ENCODE measurements at places on chromosomes 3 and 15.

DNA sequence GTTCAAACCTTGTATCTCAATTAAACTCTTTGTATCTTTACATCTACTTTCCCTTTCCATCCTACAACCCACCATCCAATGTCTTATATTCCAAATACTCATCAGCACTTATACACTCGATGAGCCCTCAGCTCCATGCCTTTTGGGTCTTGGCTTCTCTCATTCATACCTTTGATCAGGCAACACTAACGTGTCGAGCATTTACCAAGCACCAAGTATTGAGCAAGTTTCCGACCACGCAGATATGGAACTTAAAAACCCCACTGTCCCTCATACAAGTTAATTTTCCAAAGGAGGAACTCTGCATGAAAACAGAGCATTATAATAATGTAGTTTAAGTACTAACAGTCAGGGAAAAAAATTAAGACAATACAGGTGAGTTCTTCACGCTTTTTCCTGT, 102.8 kb downstream of the IL1RAP start:
- DNase-seq, result no peak

GRCh38 chr3:191737742-191738141, 276.8 kb downstream of the PYDC2 start:
- DNase-seq, result no peak

DNA sequence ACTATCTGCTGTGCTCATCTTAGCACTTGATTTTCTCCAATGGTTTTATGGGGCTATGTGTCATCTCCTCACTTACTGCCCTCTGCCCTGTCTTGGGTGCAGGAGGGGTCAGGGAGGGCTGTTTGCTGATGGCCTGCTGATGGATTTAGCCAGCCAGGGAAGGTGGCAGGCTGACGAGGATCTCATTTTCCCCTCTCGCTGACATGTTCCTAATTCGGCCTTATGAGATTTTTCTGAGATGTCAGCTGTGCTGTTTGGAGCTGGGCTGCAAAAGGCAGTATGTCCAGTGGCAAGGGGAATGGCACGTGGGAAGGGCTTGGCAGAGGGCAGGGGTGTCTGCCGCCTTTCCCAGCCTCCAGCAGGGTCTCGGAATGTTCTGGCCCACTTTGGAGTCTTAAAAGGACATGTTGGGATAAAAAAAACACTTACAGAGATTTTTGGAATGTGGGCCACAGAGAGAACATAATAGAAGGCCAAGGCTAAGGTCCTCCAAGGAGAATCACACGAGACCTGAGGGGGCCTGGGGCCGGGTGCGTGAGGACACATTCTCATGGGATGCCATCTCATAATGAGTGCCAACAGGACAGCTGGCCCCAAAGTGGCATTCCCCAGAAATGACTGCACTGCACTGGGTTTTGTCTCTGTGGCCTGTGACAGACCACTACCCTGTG, 303.8 kb downstream of the TLE3 start:
- peak; percentile 74 for DNase-seq

GRCh38 chr3:31254483-31254882, 278.2 kb upstream of the STT3B start:
- DNase-seq, result no peak

- no peak for DNase-seq
Measured at GRCh38 chr15:93029214-93029835, 59.7 kb downstream of the RGMA start.

DNA sequence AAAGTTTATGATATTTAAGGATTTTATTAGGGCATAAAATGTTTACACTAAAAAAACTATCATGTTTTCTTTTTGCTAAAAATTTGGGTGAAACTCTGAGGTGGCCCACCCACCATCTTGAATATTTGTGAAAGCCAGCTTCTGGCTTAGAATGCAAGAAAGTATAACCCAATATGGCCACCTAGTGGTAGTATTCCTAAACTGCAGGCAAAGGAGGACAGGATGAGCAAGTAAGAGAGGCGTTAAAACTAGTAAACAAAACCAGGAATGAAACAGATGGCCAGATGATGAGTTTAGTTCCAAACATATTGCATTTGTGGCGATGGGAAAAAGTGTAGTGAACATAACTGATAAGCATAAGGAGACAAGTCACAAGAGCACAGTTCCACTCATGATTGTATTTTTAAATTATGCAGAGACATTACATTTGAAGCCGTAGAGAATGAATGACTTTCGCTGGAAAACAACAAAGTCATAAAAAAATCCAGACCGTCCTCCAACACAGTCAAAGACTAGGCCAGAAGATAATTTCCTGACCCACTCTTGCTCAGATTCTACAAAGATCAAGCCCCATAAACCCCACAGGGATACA, 103.3 kb upstream of the PRTG start:
- DNase-seq, result peak; percentile 73

- DNase-seq, result no peak
Measured at GRCh38 chr3:196335503-196335948, 2.7 kb downstream of the TM4SF19 start.

- no peak for DNase-seq
Measured at GRCh38 chr3:87798567-87798947, 260.2 kb downstream of the CGGBP1 start.

DNA sequence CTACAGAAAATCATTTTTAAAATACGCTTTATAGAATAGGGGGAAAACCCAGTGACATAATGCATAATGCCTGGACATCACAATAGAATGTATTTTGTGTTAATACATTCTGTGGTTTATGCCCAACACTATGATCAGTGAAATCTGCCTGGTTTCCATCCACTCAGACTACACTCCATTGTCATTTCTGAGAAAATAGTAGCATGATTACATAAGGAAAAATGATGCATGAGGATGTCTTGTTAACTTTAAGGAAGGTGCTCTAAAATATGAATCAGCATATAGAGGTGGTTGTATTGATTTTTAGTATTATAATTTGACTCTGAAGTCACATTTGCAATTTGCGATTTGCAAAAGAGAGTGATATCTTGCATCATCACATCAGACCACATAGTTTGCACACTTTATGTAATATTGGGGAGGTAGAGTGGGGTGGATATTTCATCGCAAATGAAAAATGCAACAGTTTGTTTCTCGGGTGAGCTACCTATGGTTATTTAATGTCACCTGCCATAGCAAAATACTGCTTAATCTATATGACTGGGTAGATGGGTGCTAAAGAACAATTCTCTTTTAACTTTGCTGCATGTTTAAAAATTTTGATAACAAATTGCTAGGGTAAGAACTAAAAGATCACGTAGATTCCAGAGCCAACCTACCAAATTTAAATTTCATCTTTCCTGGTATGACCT, 403.9 kb downstream of the IL5RA start:
- DNase-seq, result no peak

- DNase-seq, result peak; percentile 54
Measured at GRCh38 chr3:174710612-174711011, 148.5 kb upstream of the NAALADL2 start.

DNA sequence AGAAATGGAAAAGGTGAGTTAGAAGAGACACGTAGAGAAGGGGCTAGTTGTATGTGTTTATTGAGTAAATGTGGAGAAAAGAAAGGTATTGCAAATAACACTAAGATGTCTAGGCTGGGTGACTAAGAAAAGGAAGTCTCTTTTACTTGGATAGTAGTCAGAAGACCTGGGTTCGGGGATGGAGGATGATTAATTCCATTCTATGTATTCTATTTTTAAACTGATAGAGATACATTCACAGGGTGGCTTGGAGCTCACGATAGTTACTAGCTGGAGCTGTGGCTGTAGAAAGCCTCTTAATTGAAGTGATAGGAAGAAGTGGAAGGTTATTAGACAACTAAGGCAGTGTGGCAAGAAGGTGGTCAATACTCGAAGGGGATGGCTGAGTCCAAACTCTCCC, 65.9 kb upstream of the TNIK start:
- DNase-seq, result peak; percentile 53

DNA sequence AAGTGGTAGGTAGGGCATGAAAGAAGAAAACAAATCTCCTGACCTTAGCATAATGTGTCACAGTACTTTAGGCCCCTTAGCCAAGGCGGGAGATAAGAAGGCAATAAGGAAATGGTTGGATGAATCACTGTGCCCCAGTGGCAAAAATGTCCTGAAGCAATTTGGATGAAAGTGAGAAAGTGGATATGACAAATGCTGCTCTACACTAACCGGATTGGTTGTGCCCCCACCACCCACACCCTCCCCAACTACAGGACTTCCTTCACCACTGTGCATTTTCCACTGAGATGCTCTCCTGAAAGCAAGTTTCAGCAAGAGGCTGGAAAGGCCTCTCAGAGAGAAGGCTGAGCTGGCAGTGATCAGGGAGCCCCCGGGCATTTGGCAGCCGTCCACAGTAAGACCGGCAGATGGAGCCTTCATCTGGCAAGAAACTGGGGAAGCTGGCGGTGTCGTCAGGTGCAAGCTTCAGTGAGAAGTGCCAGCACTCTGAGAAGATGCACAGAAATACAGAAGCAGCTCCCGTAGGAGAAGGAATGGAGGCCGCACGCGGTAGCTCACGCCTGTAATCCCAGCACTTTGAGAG, 63.8 kb downstream of the ATP1B3 start:
- peak; percentile 86 for DNase-seq

- DNase-seq, result peak; percentile 40
Measured at GRCh38 chr15:80242132-80242769, 9.8 kb downstream of the CTXND1 start.

- DNase-seq, result peak; percentile 67
Measured at GRCh38 chr3:152444029-152444641, 175.4 kb downstream of the MBNL1 start.

DNA sequence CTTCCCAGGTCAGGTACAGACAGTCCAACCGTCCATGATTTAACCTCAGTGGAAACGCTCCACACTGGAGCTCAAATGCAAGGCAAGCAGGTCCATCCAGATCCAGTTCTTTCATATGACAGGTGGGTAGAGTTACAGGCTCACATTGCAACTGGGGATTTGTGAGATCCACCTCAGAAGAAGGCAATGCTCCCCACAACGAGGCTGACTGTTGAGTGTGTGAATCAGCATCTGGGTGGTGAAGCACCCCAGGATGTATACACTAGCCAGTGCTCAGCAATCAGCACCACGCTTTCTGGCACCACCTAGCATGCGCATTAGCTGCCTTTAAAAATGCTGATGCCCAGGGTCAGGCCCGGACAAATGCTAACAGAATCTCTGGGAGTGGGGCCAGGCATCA, 343.5 kb upstream of the ICE2 start:
- DNase-seq, result no peak

- DNase-seq, result no peak
Measured at GRCh38 chr3:3662610-3663009, 136.6 kb upstream of the LRRN1 start.

GRCh38 chr3:35404571-35404970, 234.8 kb upstream of the ARPP21 start:
- DNase-seq, result no peak

DNA sequence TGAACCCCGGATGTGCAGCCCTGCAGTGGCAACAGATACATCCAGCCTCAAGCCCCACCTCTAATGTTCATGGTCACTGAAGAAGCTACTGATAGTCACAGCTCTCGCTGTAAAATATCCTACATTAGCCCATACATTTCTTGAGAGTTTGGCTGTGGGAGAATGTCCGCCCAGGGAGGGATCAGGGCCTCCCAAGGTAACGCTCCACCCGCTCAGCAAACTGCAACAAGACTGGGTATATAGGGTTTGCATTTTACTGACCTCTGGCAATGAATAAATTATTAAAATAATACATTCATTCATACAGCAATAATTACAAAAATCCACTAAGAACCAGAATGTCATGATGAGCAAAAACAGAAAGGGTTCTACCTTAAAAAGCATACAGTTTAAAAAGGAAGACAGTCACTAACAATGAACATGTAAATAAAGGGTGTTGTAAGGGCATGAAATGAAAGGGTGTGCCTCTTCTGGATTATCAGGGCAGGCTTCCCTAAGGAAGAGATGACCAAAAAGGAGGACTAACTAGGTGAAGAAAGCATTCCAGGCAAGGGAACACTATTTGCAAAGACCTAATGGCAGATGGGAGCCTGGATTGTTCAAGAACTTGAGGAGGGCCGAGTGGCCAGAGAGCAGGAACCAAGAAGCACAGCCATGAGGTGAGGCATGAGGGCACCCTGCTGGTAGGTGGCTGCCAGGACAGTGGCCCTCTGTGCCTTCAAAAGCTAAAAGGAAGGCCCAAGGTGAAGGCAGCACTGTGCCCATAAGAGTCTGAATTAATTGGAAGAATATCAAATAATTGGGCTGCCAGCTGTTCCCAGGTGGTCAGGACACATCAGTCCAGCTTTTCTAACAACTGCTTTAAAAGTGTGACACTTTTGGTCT, 28.1 kb upstream of the CTDSPL start:
- no peak for DNase-seq

DNA sequence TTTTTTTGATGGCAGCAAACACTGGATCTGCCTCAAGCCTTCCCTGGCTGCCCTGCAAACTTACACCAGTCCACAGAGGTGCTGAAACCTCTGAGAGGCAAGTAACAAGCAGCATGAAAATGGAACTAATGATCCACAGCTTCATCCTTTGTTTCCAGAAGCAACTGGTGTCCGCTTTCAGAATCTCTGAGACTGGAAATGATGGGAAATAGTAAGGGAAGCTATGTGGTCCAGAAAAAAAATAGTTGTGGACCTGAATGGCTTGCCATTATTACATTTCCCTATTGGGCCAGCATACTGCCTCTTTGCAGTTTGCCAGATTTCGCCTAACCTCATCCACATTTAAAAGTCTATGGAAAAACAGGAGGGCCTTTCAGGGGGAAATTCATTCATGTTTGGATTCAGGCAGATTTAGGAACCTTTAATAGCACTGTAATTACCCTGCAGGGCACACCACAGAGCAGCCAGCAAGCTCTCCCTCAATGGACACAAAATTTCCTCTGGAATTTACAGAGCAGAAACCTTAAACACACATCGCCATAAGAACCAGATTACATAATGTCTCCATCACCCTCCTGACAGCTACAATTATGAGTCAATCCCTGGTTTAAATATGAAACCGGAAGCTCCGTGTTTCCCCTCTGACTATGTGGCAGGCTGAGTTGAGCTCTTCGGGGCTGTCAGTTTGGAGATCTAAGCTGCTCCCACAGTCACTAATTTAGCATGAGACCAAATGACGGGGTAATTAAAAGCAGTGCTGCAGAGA, 134.4 kb downstream of the TMCO5A start:
- DNase-seq, result peak; percentile 91

DNA sequence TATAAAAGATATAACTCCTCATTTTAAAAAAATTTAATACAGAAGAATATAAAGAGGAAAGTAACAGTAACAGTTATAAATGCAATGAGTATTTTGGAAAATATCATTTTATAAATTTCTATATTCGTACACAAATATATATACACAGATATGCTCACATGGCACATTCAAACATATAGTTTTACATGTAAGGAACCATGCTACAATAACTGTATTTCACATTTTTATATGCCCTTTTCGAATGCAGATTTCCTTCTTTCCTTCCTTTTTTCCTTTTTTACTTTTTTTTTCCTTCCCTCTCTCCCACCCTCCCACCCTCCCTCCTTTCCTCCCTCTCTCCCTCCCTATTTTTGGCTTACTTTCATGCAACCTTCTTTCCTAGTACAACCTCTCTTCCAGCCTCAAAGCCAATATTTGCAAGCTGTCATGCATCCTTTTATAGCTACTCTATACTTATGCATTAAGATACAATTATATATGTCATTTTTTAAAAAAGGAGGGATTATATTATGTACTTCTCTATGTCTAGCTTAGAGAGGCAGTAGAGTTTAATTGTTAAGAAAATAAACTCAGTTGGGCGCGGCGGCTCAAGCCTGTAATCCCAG, 830.5 kb downstream of the IGSF11 start:
- DNase-seq, result no peak
